ENCODE measurements at places on chromosomes 16 and 17. TPM values are rescaled to one million over a fixed set of nuclear protein-coding genes. Genes with fewer than 3 reads are reported as not detected.

NPIPA3 gene
- not detected for total RNA-seq

NEK8 gene
- total RNA-seq = 2.6 TPM

STAT3 gene
- total RNA-seq = 214 TPM

GRCh38 chr17:44940768-44941167 is 6.8 kb downstream of the KIF18B start:
- no peak for DNase-seq

GRCh38 chr16:85420501-85421337 is 192.4 kb upstream of the GSE1 start:
- no peak for DNase-seq

GRCh38 chr17:82355770-82356427 is 3.1 kb upstream of the TEX19 start:
- DNase-seq = no peak

- DNase-seq = no peak
Measured at GRCh38 chr17:59488805-59489204, 76.6 kb upstream of the DHX40 start.

DNA sequence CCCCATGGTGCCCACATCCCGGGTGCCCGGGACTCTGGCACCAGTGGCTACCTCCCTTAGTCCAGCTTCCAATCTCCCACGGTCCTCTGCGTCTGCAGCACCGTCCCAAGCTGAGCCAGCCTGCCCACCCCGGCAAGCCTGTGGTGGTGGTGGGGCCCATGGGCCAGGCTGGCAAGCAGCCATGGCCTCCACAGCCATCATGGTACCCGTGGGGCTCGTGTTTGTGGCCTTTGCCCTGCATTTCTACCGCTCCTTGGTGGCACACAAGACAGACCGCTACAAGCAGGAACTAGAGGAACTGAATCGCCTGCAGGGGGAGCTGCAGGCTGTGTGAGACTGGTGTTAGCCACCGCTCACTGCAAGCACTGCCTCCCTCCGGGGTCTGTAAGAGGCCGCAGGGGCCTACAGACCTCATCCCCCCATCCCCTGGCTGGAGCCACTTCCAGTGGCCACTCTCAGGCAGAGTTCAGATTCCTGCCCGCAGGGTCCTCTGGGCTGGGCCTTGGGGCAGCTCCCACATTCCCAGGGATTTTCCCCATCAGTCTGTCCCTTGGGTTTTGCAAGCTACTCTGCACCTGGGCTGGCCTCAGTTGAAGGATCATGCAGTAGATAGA is 3.9 kb upstream of the SETD1A start:
- DNase-seq = no peak

All from omental fat pad (tissue), 4 donors.